Stimulated activated CD4-positive, alpha-beta T cell treated with anti-CD3 and anti-CD28 coated beads, Interleukin-15, amount 100 ng/mL, for 1 hour (primary cell): ENCODE measurements at places on chromosomes 12 and 14.

DNA sequence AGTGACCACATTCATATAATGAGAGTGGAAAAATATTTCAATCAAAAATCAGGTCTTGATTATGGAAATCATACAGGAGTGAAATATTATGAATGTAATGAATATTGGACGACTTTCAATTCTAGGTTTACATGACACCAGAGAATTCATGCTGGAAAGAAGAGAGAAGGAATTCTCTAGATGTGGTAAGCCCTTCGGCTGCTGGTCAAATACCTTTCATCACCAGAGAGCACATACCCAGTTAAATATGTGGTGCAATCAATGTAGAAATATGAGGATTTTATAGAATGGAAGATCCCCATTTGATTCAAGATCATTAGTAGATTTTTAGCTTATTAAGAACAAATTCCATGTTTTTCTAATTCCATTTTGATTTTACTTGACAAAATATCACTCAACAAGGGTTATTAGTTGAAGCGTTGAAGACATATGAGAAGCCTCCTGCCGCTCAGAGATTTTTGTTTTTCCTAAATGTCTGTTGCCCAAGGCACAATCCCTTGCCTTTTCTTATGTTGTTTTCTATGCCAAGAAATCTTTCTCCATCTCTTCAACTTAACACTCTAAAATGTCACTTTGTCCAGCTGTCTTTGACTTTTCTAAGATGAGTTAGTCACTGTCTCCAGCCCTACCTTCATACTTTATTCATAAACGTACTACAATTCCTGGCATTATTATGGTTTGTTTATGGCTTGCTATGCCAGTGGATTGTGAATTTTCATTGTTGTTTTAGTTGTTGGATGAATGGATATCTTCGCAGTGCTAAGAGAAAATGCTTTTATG lies 72.8 kb upstream of the ZDHHC17 start:
- DNase-seq, result no peak

DNA sequence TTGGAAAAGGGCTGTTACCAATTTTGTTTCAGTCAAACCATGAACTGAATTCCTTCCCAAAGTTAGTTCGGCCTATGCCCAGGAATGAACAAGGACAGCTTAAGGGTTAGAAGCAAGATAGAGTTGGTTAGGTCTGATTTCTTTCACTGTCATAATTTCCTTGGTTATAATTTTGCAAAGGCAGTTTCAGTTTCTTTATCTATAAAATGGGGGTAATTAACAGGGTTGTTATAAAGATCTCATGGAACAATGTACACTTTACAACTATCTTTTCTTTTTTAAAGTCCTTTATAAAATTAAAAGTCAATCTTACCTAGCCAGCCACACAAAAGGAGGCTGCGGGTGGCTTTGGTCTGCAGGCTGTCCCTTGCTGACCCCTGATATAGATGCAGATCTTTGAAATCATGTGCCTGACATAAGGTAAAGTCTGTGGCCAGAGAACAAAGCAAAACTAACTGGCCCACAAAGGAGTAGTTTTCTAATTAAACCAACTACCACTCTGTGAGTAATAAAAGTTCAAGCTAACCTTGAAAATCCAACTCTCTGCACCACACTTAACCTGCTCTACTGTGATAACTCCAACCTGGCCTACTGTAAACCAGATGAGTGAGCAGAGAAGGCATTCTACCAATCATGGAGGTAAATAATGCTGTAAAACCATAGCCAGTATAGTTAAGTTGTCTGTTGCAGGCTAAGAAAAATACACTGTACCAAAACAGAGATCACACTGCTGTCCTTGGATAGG lies 49.5 kb downstream of the SLC38A1 start:
- DNase-seq, result no peak

GRCh38 chr12:62888454-62889110 lies 46.4 kb downstream of the PPM1H start:
- DNase-seq, result no peak

DNA sequence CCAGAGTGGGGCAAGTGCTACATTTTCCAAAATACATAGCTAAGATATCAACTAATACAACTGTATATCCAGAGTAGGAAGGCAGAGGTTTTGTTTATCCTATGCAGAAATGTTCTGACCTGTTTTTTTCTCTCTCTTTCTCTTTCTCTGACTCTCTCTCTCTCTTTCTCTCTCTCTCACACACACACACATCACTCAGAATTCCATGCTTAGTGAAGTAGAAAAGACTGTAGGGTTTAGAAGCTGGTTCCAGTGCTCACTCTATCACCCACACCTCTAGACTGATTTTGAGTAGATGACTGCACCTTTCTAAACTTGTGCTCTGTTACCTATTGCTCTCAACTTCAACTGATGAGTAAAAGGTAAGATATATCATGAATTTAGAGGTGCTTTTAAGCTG lies 356.7 kb downstream of the LRIG3 start:
- no peak for DNase-seq

- no peak for DNase-seq
Observed at GRCh38 chr14:76984787-76985375, 43.6 kb downstream of the IRF2BPL start.

DNA sequence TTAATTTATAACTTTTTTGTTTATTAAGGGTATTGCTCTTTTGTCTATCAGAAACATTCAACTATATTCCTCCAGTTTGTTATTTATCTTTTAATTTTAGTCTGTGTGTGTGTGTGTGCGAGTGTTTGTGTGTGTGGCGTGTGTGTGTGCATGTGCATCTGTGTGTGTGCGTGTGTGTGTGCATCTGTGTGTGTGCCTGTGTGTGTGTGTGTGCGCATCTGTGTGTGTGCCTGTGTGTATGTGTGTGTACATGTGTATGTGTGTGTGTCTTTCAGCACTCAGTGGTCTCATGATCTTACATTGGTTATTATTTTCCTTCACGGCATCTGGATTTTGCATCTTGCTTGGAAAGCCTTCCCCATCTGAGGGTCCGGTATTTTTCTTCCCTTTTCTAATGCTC lies 281.1 kb upstream of the RTL1 start:
- DNase-seq, result no peak

- DNase-seq, result no peak
Observed at GRCh38 chr12:92259291-92259690, 113.6 kb upstream of the BTG1 start.

DNA sequence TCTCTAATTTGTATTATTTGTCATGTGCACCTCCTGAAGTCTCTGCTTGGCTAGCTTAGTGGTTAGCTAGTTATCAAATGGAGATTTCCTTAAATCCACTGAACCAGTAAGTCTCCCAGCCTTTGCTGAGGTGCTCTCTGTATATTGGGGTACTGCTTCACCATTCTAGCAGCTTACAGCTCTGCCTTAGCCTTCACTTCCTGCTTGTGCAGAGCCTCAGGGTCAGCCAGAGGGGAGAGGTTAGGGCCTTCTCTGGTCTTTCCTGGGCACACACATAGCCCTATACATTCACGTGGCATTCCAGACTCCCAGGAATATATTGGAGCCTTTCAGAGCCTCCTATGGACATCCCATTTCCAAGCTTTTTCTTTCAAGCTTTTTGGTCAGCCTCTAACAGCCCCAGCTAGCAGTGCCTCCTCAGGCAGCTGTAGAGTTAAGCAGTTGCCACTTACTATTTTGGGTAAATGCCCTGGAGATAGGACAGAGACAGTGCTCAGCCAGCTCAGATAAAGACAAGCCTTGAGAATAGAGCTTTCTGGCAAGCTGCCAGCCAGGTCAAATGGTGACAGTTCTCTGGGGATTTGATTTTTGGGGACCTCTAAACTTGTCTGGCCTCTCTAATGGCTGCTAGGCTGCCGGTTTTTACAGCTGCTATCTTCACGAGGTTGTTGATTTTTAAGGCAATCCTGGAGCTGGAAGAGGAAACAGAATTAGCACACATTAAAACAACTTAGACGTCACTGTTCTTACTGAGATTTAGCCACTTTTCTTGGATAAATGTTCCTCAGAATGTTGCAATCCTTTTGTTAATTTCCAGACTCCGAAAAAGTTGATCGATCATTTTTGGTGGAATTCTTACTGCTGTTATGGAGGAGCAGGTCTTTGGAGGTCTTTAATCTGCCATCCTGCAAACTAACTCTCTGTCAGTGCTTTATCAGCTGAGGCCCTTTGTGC lies 32.9 kb downstream of the FBXW8 start:
- no peak for DNase-seq

GRCh38 chr12:114666746-114667668 lies 17.0 kb downstream of the TBX3 start:
- no peak for DNase-seq

- DNase-seq, result peak; percentile 30
Observed at GRCh38 chr12:47941871-47942613, 21.4 kb upstream of the TMEM106C start.

- DNase-seq, result no peak
Observed at GRCh38 chr12:92442782-92443181, 260.0 kb upstream of the PLEKHG7 start.

- DNase-seq, result no peak
Observed at GRCh38 chr12:78278706-78279190, 448.1 kb downstream of the NAV3 start.

- DNase-seq, result no peak
Observed at GRCh38 chr12:74914378-74914777, 295.3 kb downstream of the KCNC2 start.
